ENCODE measurements at places on chromosomes 2 and 18. TPM values are rescaled to one million over a fixed set of nuclear protein-coding genes. Genes with fewer than 3 reads are reported as not detected.

ZBTB14 gene
- total RNA-seq: 14.2 TPM

TANC1 gene
- 49.9 TPM for total RNA-seq

ROCK2 gene
- total RNA-seq: 45.1 TPM

LHCGR gene
- total RNA-seq: under 0.01 TPM

PLEKHH2 gene
- total RNA-seq: 7.3 TPM

MOGAT1 gene
- not detected for total RNA-seq

NEB gene
- under 0.01 TPM for total RNA-seq

RAB6C gene
- under 0.01 TPM for total RNA-seq

CDH7 gene
- total RNA-seq: not detected

CELF4 gene
- not detected for total RNA-seq

LIMS2 gene
- 28.9 TPM for total RNA-seq

GCC2 gene
- total RNA-seq: 21.3 TPM

ELOA2 gene
- total RNA-seq: not detected

CROCC2 gene
- total RNA-seq: not detected

TTR gene
- not detected for total RNA-seq

SPHKAP gene
- total RNA-seq: under 0.01 TPM

TEKT4 gene
- total RNA-seq: not detected
